ENCODE measurements at places on chromosomes 2 and 18.

DNA sequence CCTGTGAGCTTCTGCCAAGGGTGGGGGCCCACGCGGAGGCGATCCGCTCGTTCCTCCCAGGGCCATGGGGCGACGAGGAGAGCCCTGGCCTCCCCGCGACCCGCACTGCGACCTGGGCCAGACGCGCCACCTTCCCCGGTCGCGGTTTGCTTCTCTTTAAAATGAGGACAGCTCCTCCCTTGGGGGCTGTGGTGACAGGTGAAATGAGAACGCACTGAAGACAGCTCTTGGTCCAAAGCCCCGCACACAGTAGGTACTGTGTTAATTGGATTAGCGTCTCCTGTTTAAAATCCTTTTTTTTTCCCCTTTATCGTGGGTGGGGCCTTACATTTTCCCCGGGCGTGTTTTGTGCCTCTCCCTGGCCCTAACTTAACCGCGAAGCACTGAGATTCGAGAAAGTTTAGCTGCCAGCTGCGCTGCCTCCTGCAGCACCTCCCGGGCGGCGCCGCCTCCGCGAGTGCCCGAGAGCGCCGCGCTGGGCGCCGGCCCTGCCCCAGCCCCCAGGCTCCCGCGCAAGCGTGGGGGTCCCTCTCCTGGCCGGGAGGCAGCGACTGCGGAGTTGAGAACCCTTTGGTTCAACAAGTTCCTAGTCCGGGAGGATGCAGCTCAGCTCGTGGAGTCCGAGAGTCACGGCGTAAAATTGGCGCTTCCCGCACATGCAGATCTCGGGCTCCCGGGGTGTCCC, 1.1 kb downstream of the HPCAL1 start:
- peak; percentile 56 for DNase-seq

DNA sequence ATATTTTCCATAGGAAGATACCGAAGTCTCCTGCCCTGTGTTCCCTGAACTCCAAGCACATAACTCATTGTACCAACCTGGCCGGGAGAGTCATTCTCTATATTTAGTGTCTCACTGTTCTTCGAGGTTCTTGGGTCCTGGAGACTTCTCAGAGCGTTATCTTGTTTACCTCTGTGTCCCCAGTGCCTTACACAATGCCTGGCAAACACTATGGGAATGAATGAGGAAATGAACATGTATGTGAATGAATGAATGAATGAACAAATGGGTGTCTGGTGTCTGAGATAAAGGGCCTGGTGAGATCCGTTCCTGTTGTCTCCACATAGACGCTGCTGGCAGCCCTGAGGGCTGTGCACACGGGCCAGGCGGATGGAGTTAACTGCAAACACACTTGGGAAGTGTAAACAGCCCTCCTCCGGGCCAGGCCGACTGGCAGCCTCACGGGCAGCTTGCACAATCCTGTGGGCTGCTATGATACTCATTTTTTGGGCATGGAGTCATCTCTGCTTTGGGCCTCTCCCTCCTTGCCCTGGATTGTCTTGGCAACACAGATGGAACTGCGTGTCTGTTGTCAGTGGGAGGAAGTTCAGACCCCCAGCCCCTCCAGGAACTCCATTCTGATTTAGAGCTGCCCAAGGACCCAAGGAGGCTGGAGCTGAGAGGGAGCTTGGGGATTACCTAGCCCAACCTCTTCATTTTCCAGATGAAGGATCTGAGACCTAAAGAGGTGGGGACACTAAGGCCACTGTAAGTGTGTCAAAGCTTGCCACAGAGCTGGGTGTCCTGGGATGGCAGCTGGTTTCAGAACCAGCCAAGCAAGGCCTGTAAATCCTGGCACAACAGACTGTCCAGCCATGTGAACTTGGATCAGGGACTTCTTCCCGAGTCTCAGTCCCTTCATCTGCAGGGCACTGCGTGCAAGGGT, 124.4 kb downstream of the INHBB start:
- no peak for DNase-seq

- DNase-seq, result no peak
Observed at GRCh38 chr2:218252509-218253231, 8.1 kb upstream of the GPBAR1 start.

- no peak for DNase-seq
Observed at GRCh38 chr2:11257964-11258363, 86.5 kb downstream of the ROCK2 start.

GRCh38 chr18:76491776-76492668, 3.0 kb downstream of the ZNF516 start:
- DNase-seq, result peak; percentile 41

GRCh38 chr18:47946889-47947288, 16.4 kb upstream of the SMAD2 start:
- DNase-seq, result no peak

GRCh38 chr18:76514573-76514972, 19.5 kb upstream of the ZNF516 start:
- DNase-seq, result no peak

DNA sequence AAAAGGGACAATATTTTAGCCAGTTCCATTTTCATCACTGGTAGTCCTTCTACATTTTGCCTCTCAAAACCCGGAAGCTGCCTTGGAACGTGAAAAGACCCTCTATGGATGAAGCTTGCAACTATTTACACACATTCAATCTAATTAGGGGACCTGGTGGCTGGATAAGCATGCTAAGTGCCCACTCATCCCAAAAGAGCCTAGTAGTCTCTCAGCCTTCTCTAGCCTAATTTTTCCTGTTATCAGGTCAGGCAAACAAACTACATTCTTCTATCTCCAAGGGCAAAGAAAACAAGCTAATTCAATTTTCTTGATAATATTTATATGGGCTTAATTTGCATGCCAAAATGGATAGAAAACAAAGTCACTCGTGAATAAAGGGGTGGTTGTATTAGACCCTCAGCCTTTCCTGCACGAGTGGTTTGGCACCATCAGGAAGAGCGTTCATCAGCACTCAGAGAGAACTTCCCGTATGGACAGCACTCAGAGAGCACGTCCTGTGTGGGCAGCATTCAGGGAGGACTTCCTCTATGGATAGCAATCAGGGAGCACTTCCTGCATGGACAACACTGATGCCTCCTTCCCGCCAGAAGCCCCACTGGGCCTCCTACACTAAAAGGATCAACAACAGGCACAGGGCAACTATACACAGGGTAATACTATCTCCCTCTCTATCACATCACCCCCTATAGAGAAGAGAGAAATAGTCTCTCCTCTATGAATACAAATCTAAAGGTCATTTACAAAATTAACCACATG, 122.2 kb downstream of the RBMS1 start:
- no peak for DNase-seq

DNA sequence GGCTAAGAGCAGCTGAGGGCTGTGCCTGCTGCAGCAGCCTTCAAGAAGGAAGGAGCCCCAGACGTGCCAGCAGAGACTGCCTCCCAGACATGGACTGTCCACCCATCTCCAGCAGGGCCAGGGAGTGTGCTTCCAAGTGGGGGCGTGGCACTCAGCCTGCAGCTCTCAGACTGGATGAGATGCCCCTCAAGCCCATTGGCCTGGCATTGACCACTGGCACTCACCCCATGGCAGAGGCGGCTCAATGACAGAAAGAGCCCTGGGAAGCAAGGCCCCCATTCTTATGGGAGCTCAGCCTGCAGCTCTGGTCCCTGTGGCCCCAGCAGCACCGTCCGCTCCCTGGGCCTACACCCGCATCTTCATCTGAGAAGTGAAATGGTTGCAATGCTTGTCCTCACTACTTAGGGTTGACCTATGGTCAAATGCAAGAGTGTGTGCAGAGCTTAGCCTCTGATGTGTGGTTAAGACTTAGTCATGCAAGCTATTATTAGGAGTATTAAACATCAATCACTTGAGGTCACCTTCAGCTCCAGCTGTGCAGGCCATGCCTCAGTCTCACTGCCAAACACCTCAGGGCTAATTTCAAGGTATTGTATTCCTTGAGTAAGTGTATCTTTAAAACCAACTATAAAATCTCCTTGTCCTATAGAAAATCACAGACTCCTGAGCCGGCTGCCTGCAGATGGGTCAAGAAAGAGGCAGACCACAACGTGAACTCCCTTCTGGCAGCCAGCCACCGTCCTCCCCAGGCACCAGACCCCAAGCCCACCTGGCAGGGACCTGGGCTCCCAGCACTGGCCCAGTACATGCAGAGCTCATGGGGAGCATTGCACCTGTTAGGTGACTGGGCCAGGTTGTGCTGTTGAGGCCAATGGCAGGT, 194.8 kb downstream of the NDUFA10 start:
- no peak for DNase-seq

GRCh38 chr18:36634573-36635216, 194.1 kb downstream of the TPGS2 start:
- DNase-seq, result no peak

- DNase-seq, result no peak
Observed at GRCh38 chr2:126494593-126494992, 161.4 kb upstream of the GYPC start.

DNA sequence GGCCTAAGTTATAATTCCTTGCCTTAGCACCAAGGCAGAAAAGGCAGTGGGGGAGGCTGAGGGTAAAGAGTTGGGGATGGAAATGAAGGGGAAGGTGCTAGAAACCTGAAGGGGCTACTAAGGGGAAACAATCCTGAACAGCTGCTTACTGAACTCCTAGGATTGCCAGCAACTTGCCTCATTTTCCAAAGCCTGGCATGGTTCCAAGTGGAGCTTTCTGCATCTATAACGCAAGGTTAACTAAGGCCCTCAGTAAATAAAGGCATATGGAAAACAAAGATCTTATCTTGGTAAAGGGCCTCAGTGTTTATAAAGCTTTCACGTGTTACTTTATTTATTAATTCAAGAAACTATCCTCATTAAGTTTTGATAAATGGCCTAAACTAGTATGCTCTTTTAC, 10.9 kb downstream of the MEP1B start:
- no peak for DNase-seq

GRCh38 chr2:215793747-215794595, 219.4 kb downstream of the MREG start:
- DNase-seq, result peak; percentile 59

GRCh38 chr18:36680042-36680441, 148.8 kb downstream of the TPGS2 start:
- no peak for DNase-seq

GRCh38 chr2:239269173-239269885, 131.5 kb downstream of the HDAC4 start:
- peak; percentile 42 for DNase-seq

DNA sequence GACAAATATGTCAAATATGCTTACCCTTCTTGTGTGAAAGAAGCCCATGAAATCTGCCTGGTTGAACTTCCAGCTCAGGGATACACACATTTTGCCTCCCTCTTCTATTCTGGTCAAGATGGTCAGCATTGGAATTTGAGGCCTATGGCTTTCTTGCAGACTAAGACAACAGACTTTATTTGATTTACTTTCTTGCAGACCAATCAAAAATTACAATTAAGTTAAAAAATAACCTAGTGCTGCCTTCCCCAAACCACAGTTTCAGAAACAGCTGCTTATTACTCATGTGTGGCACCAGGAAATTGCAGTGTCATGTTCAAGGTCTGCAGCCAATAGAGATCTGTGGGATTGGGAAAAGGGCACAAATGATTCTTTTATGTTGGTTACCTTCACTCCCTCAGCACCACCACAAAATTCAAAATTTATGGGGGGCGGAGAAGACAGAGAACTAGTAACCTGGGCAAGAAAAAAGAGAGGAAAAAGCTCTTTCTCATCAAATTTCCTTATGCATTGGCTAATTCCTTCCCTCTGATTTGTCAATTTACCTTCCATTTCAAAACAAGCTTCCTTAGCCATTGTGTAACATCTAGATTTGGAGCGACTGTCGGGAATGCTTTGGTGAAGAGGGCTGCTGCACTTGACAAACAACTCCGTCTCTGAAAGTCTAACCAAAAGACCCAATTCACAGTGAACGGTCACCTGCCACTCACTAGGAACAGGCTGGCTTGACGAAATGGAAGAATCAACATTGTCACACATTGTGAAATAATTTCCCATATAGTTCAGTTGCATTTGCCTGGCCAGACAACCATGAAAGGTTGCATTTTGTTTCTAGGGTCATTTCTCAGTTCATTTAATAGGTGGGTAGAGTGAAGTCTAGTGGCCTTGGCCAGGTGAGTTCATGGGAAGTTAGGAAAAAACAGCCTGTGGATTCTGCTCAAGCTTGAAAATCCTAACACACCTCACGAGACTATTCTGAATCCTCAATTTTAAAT, 100.4 kb upstream of the FZD5 start:
- peak; percentile 67 for DNase-seq

- DNase-seq, result no peak
Observed at GRCh38 chr2:81672923-81673322, 1368.4 kb upstream of the LRRTM1 start.

Measured in HT-29 (cell line).